ENCODE measurements at places on chromosomes 3 and 15.
A peak's percentile ranks its signal among the peaks of the same experiment; 100 is the strongest.

GRCh38 chr3:72179107-72179464 is 394.1 kb upstream of the PROK2 start:
- no peak for DNase-seq

GRCh38 chr3:55567121-55567520 is 80.0 kb upstream of the WNT5A start:
- no peak for DNase-seq

DNA sequence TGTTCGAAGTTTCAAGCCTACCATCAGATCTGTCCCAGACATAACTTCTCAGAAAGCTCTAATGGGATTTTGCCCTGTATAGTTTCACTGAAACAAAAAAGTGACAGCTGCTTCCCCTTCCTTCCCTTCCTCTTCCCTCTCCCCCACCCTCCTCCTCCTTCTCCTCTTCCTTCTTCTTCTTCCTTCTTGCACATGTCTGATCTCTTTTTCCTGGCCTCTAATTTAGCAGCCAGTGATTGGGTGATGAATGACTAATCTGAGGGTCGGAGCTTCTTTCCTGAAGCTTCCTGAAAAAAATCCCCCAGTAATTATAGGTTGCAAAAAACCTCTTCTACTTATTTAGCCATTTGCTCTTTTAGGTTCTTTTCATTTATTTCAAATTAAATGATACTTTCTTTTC is 168.7 kb downstream of the POTEB3 start:
- no peak for DNase-seq

- no peak for DNase-seq
Measured at GRCh38 chr3:124540550-124541211, 189.6 kb upstream of the UMPS start.

GRCh38 chr3:13888576-13888975 is 8.7 kb upstream of the WNT7A start:
- no peak for DNase-seq

- DNase-seq = no peak
Measured at GRCh38 chr15:99613887-99614647, 48.3 kb downstream of the MEF2A start.

- no peak for DNase-seq
Measured at GRCh38 chr3:166864473-166865467, 515.3 kb downstream of the ZBBX start.

- peak; percentile 2 for DNase-seq
Measured at GRCh38 chr3:193330555-193331204, 47.9 kb downstream of the ATP13A5 start.

DNA sequence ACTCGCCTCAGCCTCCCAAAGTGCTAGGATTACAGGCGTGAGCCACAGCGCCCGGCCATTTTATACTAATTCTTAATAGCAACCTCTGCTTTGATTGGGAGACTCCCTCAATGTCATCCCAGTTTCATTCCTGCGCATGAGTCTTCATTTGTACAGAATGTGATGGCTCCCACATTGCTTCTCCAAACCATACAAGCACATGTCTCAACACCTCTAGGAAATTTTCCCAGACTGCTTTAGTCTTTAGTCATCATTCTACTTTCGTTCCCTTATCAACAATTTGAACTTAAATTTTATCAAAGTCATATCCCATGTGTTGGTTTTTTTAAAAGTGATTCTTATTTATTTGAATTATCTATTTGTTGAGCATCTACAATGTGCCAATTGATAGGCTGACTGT is 58.1 kb downstream of the SNX4 start:
- DNase-seq = no peak

DNA sequence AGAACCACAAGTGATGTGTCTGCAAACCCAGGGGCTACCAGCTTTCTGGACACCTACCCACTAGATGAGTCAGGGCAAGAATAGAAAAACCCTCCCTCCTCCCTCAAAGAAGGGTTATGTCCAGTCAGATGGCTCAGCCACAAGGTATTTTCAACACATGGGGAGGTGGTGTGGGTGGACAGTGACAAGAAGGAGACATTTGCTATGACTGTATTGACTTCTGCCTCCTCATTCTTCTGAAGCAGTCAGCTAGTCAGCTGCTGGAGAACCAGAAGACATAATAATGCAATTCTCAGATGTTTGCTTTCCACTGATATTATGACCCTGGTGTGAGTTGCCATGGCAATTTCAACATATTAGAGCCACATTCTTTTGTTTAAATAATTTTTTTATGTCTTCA is 66.7 kb upstream of the GOLGA8B start:
- DNase-seq = no peak

DNA sequence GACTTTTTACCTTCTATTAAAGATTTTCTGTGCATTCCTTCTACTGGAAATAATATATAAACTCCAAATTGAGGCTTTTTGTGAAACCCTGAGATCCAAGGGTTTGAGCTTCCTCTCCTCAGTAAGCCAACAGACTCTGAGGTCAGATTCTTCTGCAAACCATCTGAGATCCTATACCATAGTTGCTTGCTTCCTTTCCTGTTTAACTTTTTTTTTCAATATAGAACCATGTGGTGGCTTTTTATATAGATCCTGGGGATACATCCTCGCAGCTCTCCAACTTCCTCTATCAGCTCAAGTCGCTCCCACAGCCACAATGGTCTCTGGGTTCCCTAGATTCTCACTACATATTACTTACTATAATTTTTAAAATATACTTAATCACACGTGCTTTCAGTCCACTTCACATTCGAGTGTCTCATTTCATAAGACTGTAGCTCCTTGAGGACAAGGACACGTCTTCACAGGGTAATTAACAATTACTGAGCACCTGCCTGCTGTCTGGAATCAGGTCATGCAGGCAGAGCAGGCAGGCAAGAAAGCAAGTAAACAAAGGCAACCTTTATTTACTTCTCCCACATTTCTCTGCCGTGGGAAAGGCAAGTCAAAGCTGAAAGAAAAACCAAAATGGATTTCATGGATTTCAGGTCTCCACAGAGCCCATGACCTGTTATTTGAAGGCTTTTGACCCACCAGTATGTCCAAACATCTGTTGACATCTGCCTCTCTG is 941.5 kb downstream of the FHIT start:
- DNase-seq = no peak

GRCh38 chr3:12401208-12401607 is 83.1 kb upstream of the TSEN2 start:
- DNase-seq = no peak

DNA sequence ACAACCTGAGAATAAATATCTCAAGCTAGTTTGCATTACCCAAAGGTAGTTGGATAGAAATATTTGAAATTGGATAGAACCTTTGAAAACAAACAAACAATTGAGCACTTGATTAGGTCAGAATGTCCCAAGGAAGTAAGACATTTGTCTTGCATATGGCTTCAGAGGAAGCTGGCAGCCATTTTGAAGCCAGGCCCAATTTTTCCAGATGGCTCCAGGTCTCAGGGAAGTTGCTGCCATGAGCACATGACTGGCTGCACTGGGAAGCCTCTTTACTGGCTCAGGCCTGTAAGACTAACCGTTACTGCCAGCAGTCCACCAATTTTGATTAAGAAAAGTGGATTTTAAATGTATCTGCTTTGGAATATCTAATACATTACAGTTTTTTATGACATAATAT is 448.9 kb upstream of the DPH6 start:
- no peak for DNase-seq

DNA sequence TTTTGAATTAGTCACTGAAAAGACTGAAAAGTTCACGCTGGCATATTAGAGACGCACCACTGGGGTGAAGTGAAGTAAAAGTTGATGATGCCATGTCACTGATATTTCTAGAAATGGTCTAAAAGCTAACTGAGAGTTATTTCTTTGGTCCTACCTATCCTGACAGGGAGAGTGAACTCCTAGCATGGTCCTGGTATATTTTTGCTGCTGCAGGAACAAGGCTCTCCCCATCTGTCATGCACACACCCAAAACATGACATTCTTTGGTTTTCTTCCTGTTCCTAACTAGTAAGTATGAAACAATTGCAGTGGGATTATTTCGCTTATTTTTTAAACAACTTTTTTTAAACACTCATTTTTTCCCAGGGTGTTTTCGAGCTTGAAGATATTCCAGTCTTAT is 466.7 kb downstream of the ERC2 start:
- DNase-seq = no peak

DNA sequence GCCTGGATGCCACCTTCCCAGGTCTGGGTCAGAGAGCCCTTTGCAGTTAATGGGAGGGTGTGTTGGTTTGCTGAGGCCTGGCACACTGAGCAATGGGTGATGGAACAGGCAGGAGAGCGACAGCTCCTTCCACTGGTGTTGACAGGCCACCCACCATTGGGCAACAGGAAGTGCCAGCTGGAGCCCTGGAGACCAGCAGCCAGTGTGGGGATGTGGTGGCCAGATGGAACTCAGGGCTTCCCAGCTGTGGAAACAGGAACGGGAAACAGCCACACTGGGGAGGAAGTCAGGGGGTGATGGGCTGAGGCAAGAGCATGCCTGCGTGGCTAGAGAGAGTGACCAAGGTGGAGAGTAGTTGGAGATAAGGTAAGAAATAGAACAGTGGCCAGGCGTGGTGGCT is 9.3 kb downstream of the PSTPIP1 start:
- DNase-seq = no peak

DNA sequence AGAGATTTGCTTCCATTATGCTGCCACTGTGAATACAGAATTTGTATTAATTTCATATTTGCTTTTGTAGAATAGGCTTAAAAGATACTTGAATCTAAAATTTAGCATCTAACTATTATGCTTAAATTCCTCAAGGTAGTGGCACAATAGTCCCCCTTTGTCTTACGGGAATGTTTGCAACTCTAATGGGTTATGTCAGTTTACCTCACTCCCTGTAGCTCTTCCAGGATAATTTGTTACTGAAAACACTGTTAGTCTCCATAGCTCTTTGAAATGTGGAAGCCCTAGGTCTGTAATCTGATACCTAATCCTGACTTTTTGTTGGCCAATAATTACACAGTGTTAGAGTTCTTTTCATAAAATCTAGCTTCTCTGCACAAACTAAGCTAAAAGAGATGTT is 433.4 kb downstream of the PYDC2 start:
- no peak for DNase-seq

DNA sequence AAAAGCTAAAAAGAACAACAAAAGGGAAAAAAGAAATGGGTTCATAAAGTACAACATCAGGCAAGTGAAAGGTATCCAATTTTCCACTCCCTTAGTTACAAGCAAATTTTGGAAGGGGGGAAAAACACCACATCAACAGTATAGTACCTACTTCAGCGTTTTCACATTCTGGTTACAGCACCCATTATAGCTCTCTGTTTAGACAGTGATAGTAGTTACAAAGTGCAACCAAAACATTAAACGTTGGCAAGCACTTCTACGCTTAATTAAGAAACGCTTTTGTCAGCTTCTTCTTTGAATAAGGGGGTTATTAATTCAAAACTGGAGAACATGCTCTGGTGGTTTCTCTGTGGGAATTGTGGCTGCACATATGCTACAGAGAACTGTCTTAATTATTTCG is 180.2 kb downstream of the VPS13C start:
- DNase-seq = no peak

GRCh38 chr15:51203797-51204196 is 109.1 kb upstream of the TNFAIP8L3 start:
- DNase-seq = no peak

DNA sequence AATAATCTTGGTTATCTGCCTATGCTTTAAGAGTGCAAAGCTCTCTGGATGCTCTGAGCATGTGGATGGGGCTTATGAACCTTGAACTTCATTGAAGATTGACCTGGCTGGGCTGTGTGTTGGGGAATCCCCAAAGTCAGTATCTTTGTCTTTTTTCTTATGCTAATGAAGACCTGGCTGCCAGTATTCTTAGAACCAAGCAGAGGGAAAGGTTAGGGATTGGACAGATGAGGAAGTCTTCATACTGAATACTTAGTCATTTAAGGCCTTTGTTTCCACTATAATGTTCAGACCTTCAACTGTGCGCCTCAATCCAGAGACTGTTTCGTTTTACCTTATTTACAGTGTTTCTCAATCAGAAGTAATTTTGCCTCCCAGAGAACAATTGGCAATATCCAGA is 42.5 kb upstream of the CMTM7 start:
- DNase-seq = no peak

- DNase-seq = no peak
Measured at GRCh38 chr3:177221744-177222143, 24.5 kb upstream of the TBL1XR1 start.

DNA sequence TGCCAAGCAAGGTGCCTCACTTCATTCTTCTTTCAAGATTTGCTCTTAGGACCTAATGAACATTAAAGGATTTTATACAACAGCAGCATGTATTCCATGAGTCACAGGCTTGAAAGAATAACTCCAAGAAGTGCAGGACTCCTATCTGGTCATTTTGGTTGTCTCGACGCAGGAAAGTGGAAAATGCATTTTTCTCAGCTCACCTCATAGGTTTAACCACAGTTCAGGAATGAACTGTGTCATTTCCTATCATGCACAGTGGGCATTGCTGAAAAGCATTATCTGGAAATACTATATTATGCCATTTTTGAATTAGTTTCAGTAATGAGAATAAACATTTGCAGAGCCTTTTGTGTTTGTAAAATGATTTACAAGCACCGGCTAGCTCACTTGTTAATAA is 98.7 kb upstream of the BFSP2 start:
- DNase-seq = no peak

All from CMK (cell line).